Activated CD8-positive, alpha-beta memory T cell treated with anti-CD3 and anti-CD28 coated beads for 36 hours (primary cell): ENCODE measurements at places on chromosomes 3 and 15. TPM values are rescaled to one million over a fixed set of nuclear protein-coding genes. Genes with fewer than 3 reads are reported as not detected.

Gene GRM7
- not detected for total RNA-seq

Gene ESYT3
- 0.13 TPM for total RNA-seq

Gene ACTRT3
- 3.0 TPM for total RNA-seq

Gene CD200
- total RNA-seq, result 25.1 TPM

Gene ZNF80
- 2.1 TPM for total RNA-seq

Gene ANKRD63
- total RNA-seq, result 0.17 TPM

Gene TERC
- 16.1 TPM for total RNA-seq

Gene FBXO40
- total RNA-seq, result not detected

Gene KBTBD13
- total RNA-seq, result not detected
